ENCODE measurements at places on chromosomes 6 and 20.

GRCh38 chr6:35392111-35392702, 49.8 kb downstream of the PPARD start:
- no peak for DNase-seq

GRCh38 chr6:4512051-4512471, 264.1 kb upstream of the CDYL start:
- no peak for DNase-seq

DNA sequence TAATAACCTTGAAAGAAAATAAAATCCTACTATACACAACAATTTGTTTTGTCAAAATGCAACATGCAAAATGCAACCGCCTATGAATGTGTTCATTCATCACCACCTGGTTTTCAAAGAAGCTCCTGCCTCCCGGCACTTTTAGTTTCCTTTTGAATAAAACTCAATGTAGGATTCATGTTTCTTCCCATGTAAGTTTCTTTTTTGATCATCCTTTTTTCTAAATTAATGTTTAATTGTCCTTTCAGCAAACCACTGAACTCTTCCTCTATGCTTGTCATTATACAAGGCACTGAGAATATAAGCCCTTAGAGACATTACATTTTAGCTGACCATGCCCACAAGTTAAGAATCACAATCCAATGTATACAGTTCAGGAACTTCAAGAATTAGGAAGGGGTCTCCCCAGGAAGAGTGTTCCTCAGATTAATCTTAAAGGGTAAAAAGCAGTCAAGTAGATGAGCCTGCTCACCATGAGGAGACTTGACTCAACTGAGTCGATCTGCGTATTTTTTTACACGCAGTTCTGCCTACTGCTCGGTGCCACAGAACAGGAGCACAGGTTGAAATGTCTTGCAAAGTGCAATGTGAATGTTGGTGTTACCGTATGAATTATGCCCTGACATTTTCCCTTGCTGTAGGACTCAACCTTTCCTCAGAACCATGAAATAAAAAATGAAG, 7.2 kb upstream of the THEMIS start:
- no peak for DNase-seq

GRCh38 chr20:3692706-3693294, 11.0 kb upstream of the ADAM33 start:
- no peak for DNase-seq

DNA sequence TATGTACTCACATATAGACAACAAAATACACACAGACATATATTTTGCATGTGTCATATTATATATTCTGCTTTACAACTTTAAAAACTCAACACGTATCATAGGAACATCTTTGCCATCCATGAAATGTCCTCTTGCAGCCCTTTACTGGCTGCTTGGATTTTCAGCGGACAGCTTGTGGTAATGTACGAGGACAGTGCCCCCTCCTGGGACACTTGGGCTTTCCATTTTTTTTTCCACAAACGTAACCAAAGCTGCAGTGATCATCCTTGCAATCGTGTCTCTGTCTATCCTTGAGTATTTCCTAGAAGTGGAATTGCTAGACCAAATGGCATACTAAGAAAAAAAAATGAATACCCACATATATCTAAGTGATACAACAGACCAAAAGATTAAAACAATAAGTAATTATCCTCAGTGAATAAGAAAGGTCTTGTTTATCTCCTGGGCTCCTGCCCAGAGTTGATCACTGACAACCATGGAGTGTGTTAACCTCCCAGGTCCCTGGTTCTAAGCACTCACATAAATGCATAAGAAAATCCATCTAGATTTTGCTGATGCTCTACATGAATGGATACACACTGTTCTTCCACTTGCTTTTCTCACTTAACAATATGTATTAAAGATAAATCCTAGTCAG, 18.1 kb downstream of the BPI start:
- no peak for DNase-seq

- no peak for DNase-seq
Measured at GRCh38 chr6:11944111-11944510, 68.0 kb upstream of the HIVEP1 start.

DNA sequence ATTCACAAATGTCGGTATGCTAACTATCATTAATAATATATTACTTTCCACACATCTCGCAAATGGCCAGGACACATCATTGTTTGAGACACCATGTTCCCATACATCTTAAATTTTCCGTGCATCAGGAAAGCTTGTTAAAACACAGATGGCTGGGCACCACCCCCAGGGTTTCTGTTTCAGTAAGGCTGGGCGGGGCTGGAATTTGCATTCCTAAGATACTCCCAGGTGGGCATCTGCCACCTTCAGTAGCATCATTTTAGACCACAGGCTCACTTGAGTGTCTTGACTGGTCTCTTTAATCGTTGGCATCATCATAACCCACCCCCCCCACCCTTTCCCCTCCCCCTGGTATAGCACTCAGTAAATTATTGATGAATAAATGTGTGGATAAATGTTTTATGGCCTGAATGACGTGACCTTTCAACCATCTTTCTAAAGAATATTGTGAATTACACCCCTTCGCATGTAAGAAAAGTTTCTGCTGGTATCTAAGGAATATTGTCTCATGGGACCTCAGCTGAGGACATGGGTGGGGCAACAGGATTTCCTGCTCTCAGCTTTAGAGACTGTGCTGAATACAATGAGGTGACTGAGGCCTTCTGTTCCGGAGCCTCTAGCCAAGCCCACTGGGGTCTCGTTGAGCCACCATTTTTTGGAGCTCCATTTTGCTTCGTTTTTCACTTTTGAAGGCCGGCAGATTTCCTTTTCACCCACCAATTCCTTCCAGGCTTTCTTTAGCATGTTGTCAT, 124.1 kb upstream of the NEDD9 start:
- DNase-seq: no peak

- DNase-seq: no peak
Measured at GRCh38 chr20:23186808-23187207, 100.7 kb upstream of the CD93 start.

DNA sequence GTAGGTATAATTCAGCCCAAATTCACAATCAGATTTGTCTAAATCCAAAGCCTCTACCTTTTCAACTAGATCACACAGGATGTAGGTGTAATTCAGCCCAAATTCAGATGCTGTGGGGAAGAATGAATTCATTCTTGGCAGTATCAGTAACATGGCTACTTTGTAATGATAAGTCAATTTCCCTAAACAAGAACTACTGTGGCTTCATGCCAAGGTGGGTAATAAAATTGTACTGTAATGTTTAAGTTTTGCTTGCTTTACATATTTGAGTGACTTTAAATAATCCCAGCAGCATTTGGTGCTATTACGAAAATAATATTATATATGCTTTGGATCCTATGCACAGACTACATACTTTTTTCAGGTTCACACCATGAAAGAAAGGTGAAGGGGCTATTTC, 239.1 kb downstream of the HDGFL1 start:
- DNase-seq: no peak

DNA sequence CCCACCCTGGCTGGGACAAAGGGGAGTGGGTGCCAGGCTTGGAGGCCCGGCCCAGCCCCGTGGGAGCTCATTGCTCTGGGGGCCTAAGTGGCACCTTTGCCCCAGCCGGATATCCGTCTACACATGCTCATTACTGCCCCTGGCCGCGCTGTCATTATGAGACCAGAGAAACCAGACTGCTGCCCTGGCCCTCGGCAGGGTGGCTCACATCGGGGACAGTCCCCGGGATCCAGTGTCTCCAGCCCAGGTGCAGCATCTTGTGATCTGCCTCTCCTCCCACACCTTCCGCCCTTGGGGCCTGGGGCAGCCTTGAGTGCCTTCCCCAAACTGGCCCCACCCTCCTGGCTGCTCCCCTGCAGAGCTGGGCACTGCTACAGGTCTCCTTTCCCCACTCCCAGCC, 4.9 kb downstream of the SRMS start:
- DNase-seq: no peak

- DNase-seq: no peak
Measured at GRCh38 chr6:91435630-91436029, 848.8 kb upstream of the MAP3K7 start.

- DNase-seq: no peak
Measured at GRCh38 chr6:118333772-118334171, 214.3 kb upstream of the PLN start.

GRCh38 chr20:16566080-16566479, 7.2 kb downstream of the KIF16B start:
- DNase-seq: no peak

- no peak for DNase-seq
Measured at GRCh38 chr6:2543321-2543720, 207.4 kb downstream of the MYLK4 start.

DNA sequence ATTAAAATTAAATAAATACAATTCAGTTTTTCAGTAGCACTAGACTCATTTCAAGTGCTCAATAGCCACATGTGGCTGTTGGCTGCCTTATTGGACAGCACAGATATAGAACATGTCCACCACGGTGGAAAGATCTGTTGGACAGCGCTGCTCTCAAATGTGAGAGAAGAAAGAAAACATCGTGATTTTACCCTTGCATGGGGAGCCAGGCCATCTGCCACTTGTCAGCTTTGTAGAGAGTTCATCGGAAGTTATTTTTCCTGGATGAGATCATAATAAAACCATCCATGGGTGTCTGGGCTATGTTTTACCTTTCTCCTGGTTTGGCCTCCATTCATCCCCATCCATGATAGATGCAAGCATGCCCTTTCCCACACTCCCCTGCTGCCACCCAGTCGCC, 5.8 kb upstream of the KIF3B start:
- DNase-seq: no peak

DNA sequence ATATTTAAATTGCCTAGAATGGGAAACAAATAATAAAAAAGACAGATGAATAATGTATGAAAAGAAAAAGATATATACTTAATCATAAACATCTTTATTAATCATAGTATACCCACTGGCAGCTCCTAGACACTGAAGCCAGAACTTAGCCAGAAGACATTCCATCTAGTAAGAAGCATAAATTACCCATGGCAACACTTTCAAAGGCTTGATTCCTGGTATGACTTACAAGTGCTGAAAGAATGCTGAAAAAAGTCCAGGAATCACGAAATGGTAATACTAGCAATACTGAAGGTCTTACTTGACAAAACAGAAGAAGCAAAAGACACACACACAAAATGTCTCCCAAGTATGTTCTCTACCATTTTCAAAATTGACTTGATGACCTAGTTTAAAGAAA, 38.0 kb downstream of the RWDD2A start:
- no peak for DNase-seq

DNA sequence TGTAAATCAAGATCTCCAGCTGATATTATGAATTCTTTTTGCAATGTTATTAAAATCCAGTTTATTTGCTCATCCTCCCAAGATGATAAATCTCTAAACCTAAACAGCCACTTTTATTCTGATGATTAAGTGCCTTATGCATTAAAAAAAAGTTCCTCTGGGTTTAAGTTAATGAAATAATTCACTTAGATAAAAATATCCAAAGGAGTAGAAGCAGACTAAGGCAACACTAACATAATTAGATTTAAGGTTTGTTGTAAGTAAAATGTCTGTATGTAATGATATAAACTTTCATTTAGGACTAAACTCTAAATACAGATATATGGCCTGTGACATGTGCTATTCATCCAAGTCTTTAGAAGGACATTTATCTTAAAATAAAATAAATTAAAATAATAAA, 457.2 kb downstream of the TENT5A start:
- DNase-seq: no peak

GRCh38 chr6:46612645-46613044, 40.0 kb downstream of the CYP39A1 start:
- DNase-seq: no peak

GRCh38 chr6:148906386-148906785, 159.6 kb downstream of the UST start:
- no peak for DNase-seq

DNA sequence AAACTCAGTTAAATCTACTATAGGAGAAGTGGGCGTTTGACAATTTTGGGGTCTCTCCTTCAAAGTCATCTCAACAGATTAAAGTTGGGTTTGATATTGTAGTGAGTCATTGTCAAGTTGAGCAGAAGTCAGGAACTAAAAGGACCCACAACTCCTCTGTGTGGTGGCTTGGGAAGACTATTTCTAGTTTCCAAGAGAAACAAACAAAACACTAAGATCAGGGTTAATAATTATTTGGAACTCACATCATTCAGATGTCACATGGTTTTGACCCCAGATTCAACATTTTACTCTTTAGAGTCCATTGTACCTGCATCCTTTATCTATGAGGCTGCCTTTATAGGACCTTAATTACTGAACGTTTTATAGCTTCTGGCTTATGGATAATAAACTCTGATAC, 45.3 kb upstream of the TINAG start:
- DNase-seq: no peak

DNA sequence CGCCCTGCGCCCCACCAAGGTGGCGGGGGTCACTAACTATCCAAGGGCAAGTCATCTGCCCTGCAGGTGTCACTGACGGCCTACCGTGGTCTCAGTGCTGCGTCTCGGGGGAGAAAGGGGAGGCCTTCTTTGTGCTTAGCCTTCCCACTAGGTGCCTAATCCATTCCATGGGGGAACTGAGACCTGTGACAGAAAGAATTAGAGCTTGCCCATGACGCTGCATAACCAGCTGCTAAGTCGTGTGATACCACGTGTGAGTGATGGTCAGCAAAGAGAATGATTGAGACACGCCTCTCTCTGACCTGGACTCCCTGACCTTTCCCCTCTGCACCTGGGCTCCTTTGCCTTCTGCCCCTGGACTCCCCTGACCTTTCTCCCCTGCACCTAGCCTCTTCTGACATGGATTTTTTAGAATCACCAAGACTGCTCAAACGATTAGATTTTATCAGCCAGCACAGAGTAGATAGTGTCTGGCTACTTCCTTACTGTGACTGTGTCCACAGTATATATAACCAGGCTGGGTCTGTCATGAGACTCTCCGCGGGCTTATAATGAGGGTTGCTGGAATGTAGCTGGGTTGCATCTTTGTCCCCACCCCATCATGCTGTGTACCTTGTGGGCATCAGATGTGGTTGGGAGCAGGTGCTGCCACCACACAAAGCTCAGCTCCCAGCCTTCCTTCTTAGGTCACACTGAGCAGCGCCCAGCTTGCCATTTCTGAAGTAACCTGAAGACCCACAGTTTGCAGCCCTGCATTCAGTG, 140.6 kb downstream of the TMEM242 start:
- no peak for DNase-seq

- no peak for DNase-seq
Measured at GRCh38 chr6:118935331-118935668, 341 bp upstream of the MCM9 start.

DNA sequence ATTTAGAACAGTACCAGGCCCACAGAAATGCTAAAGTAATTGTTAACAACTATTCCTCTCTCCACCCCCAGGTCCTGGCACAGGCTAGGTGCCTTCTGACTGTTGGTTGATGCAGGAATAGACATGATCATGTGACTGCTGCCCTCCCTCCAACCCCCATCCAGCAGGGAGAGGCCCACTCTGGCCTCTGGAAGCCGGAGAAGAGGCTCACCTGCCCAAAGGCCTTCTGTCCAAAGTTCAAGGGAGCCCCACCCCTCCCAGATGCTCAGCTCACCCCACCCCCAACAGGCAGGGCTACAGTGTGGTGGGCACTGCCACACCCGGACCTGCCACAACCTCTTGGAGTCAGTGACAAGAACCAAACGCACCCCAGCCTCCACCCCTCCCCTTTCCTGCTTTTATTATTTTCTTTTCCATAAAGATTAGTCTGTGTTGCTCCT, 26.9 kb upstream of the FOXP4 start:
- DNase-seq: no peak

All from activated CD8-positive, alpha-beta memory T cell treated with anti-CD3 and anti-CD28 coated beads for 1 hour (primary cell).